ENCODE measurements at places on chromosomes 16 and 17. TPM values are rescaled to one million over a fixed set of nuclear protein-coding genes. Genes with fewer than 3 reads are reported as not detected.

DNA sequence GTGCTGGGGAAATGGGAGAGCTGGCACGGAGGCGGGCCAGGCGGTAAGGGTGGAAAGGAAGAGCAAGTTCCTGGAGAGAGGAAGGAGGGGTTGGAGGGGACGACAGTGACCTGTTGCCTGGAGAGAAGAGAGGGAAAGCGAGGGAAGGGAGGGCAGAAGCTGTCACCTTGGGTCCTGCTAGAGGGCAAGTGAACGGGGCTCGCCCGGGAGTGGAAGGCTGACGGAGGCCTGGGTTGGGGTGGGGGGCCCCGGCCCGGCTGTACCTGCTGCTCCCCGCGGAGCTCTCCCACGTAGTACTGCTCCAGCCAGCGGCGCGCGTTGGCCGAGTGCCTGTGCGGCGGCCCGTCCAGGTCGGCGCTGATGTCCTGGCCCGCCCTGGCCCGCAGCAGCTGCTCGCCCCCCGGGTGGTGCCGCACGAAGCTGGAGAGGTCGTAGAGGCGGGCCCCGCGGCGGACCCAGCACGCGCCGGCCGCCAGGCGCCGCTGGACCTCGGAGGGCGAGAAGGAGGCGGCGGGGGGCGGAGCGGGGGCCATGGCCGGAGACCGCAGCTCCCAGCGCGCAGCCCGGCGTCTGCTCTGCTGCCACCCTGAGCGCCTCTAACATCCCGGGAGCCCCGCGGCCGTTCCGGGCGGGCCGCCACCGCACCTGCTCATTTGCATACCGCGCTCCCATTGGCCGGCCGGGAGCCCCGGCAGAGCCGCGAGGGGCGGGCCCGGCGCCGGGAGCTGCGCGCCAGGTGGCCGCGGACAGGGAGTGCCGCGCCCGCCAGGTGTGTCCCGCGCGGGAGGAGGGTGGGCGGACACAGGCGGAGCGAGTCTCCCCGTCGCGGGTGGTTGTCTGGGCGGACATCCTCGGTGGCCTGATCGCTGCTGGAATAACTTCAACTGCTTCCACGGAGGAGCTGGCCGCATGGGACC is at the start of gene FA2H:
Gene FA2H (minus strand): TSS at position 598 of the 917 bp plus-strand sequence. CDS start 65 bp downstream, at position 533.
- DNase-seq = peak; percentile 25

DNA sequence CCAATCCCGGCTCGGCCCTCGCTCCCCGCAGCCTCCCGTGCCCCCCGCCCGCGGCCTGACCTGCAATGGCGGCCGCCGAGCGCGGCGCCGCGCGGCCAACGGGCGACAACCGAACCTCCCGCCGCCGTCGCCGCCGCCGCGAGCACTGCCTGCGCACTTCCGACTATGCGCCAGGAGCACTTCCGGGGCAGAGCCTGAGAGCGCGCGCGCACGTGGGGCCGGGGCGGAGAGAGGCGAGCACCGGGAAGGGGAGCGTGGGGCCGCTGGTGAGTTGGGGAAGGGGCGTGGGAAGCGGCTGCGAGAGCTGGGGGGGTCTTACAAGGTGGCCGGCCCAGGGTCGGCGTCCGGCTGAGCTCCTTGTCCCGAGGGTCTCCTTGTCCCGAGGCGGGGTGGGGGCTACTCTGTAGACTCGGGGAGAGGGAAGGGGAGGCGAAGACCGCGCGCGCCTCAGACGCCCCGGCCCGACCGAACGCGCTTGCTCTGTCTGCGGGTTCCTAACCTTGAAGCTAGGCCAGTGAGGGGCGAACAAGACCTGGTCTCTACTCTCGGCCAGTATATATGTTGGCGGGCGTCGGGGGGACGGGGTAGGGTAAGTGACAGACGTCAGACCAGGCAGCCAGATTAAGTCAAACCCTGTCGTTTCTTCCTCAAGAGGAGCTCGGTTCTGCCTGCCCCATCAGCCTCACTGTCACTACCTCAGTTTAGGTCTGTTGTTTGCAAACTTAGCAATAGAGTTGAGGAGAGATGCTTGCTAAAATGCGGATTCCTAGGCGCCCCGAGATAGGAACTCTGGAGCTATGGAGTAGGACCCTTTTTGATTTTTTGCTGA is at the start of the genes CHTF8 and UTP4:
Gene CHTF8 (minus strand): TSS at position 165 of the 829 bp plus-strand sequence. CDS start 11,130 bp downstream, outside the sequence.
Gene UTP4 (plus strand): TSS at position 226 of the 829 bp plus-strand sequence. CDS start 811 bp downstream, outside the sequence.
- peak; percentile 59 for DNase-seq

The HS3ST3A1 gene
- total RNA-seq = 4.4 TPM

GRCh38 chr16:74252329-74252728 is 44.3 kb upstream of the PSMD7 start:
- DNase-seq = no peak

The C16orf89 gene
- 48.6 TPM for total RNA-seq

DNA sequence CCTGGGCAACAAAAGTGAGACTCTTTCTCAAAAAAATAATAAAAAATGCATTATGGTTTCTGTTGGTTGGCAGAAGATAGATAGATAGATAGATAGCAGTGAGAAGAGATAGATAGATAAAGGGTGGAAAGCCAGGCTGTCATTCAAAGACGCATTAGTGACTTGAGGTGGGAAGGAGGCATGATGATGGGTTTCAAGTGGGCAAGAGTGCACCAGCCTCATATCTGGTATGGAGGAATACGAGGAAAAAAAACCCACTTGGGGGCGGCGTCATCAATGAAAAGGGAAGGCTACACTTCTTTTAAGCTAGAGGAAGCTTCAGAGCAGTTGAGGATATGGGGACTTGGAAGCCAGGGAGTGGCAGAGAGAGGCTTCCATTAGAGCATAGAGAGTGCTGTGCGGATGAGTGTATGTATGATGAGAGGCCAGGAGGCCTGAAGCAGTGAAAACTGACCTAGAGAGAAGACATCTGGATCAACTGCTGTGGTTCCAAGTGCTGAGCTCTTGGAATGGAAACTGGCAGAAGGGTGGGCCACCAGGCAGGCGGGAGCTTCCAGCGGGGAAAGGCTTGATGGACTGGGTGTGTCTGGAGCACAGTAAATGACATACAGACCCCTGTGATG is 31.8 kb downstream of the CEP95 start:
- DNase-seq = no peak
